Stimulated activated CD4-positive, alpha-beta T cell treated with anti-CD3 and anti-CD28 coated beads, TNF-alpha, amount 100 ng/mL, for 24 hours (primary cell): ENCODE measurements at places on chromosomes 6 and 20.
A peak's percentile ranks its signal among the peaks of the same experiment; 100 is the strongest.

DNA sequence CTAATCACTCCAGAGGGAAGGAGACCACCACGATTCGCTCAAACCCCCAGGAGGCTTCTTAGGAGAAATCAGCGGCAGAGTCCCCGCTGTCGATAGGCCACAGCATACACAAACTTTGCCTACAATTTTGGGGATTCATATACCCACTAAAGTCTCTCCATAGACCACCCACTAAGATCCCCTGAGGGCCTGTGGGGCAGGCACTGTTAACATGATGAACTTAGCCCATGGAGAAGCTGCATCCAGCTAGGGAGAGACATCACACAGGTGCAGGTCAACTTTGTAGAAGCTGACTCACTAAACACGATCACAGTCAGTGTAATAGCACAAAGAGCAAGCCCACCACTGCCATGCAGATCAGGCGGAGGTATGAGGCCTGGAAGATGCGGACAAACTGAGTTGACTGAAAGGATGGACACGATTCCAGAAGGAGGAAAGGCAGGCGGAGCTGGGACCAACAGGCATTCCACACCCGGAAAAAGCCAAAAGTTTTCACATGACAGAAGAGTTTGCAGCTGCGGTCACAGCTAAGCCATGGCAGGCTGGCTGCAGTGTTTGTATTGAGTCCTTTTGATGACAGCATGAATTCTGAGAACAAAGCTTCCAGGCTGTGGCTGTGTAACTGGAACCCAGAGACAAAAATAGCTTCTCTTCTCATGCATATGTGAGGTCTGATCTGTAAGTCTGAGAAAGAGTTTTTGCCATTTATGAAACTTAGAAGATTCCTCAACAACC, 75.7 kb upstream of the QKI start:
- DNase-seq: no peak

- peak; percentile 4 for DNase-seq
Measured at GRCh38 chr20:33897313-33897912, 86.3 kb downstream of the CHMP4B start.

DNA sequence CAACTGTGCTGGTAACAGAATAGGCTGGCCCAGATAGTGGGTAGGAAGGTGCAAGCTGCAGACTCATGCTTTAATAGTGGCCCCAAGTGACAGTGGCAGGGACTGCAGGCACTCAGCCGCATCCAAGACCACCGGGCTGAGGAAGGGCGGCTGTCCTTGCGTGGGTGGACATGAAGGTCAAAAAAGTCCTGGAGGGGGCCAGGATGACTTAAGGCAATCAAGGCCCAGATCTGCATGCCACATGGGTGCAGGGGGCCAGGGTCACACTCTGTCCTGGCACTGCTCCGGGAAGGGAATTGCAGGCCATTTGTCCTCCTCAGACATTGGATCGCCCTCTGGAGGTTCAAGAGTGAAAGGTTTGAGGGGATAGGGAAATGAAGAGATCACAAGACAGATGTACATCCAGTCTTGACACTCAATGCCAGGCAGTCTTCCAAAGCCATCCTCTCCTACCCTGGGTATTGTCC, 10.4 kb upstream of the VNN2 start:
- DNase-seq: peak; percentile 7

- DNase-seq: no peak
Measured at GRCh38 chr6:20349225-20349624, 52.5 kb upstream of the E2F3 start.

GRCh38 chr6:22800451-22800850, 231.1 kb downstream of the HDGFL1 start:
- DNase-seq: no peak

- DNase-seq: peak; percentile 44
Measured at GRCh38 chr6:29005183-29005885, at the start of gene ZNF311. TSS of gene ZNF311 (minus strand) at chr6:29005315. CDS start at chr6:29003954, 1,361 bp downstream.

DNA sequence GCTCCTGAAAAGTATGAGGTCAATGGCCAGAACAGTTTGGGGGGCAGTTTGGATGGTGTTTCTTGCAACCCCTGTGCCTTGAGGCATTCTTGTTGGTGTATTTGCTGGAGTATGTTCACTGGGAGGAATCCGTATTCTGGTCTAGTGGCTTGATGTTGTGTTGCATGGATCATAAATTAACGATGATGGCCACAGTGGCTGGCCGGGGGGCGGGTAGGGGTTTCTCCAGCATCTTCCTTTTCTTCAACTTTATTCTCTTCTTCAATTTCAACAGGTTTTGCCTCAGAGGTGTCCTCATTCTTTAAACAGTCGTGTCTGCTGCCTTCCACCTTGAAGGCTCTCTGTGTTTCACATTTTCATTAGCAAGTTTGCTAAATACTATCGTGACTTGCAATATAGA, 43.0 kb upstream of the THBS2 start:
- DNase-seq: no peak

GRCh38 chr6:161462148-161462547, 188.3 kb upstream of the AGPAT4 start:
- DNase-seq: no peak

- DNase-seq: no peak
Measured at GRCh38 chr6:31737315-31737990, 1.1 kb upstream of the CLIC1 start.

DNA sequence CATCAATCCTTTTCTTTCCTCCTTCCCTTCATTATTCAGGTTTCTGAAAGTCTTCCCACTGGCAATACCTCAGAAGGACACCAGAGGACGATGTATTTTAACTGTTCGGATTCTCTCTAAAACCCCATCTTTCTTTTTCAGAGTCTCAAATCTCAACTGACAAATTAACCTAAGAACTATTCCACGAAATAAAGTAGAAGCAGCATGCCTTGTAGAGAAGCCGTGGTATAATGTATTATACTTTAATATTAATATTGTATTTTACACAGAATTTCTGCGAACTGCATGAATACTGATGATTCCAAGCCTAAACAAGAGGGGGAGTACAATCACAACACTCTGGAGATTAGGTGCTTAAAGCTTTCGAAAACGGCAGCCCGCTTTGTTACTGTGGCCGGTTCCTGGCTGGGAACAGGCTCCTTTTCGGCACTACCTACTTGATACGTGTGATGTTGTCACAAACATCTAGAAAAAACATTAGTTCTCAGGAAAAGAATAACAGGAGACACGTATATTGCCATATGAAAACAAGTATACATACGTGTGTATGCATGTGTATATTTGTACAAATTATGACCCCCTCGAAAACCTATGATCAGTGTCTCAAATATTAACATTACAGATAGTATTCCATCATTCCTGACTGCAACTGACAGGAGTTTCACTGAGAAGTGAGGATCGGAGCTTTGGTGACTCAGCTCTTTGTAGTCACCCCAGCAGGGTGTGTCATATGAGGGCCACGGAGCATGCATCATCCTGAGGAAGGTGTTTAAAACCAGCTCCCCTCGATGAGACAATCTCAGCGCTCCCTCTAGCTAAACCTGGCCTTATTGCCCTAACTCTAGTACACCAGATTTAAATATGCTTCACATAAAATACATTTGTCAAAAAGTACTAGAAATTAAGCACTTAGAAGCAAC, 319.7 kb upstream of the TCF21 start:
- DNase-seq: no peak

DNA sequence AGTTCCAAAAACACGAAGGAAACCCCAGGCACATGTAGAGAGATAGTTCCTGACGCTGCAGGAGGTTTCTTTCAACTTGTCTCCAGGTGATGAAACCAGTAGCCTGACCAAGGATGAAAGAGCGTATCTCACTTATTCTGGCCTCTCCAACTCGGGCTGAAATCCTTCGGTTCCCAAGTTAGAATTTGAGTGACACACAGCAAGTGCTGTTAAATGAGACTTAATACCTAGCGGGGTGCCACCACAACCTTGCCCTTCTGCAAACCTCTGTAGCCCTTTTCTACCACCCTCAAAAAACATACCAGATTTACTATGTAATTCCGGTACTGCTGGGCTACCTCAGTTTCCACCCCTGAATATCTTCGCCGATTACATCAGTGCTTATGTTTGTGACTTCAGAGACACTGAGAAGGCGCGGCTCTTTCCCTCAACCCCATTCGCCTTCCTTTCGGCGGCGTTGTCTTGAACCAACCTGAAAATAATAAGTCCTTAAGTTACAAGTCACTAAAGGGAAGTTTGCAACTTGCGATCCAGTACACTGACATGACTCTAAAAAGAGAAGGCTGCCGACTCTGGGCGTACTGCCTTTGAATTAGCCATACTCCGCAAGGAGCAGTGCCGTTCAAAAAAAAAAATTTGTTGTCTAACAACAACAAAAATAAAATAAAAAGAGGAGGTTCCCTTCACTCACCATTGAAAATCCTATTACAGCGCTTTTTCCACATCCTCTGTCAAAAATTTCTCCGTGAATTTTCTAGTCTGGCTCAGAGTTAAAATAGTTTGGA, 194.9 kb upstream of the ZNF184 start:
- no peak for DNase-seq

DNA sequence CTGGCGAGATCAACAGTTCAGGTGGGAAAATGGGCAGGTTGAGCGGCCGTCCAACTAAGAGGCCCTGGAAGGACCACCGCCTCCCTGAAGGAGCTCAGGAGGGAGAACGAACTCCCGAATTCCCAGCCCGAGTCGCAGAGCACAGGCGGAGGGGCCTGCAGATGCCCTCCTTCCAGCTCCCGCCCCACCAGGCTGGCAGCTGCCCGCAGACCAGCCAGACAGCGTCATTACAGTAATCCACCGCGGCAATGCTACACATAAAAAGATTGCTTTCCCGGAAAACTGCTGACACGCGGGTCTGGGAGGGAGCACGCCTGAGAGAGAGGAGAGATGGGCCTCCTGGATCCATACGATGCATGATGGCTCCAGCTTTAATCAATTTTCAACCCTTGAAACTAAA, 30.5 kb upstream of the SLCO4A1 start:
- DNase-seq: no peak

- DNase-seq: no peak
Measured at GRCh38 chr6:168480481-168480880, 39.5 kb downstream of the SMOC2 start.

GRCh38 chr20:17679941-17680835, 1.9 kb downstream of the RRBP1 start:
- no peak for DNase-seq

DNA sequence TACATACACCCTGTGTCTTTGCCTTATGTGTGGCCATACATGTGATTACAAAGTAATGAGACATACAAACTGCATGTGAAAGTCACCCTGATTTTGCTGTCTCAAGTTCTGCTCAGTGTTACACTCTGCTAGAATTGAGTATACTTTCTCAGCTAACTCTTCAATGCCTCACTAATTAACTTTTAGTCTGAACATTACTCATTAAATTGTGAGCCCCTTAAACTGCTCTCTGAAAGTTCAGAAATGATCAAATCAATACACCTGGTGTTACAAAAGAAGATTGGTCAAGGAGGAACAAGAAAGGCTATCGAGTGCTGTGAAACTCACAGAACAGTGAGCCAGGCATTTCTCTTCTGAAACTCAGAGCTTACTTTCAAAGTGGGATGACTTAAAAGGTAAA, 71.3 kb downstream of the MKKS start:
- no peak for DNase-seq

GRCh38 chr6:82687855-82688254, 324.2 kb downstream of the TPBG start:
- no peak for DNase-seq

DNA sequence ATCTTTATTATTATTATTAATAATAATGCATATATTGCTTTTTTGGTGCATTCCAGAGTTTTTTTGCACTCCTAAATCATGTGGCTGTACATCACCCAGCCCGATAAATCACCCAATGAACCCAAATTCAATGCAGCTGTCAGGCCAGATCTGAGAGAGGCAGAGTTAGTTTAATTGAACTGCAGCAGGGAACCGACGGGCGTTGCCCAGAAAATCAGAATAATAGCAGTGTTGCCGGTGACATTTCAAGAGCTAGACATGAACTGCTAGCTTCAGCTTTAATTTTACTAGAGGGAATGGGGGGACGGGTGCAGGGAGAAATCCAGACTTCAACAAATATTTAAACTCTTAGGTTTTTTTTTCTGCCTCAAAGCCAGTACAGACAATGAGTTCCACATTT, 135.0 kb downstream of the CLIC5 start:
- DNase-seq: no peak

GRCh38 chr6:106106276-106107042, 20.3 kb downstream of the PRDM1 start:
- no peak for DNase-seq

DNA sequence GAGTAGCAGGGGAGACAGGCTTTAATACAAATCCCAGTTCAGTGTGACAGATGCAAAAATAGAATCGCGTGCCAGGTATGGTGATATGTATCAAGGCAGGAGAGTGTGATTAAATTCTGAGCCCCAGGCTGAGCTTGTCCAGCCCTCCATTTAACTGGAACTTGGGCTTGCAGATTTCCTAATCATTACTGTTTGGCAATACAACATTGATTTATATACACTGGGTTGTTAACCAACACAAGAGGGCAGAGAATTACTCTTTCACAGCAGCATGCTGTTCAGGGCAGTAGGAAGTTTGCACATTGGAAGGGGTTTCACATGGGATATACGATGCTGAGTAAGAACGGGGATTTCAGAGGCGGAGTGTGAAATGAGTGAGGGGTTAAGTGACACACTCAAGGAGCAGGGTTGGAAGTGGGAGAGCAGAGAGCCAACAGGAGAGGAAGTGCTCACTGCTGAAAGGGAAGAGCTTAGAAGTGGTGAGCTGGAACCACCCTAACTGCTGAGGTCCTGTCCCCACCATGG, 70.8 kb upstream of the ATXN1 start:
- DNase-seq: no peak

- no peak for DNase-seq
Measured at GRCh38 chr6:2949121-2949520, 22.2 kb downstream of the SERPINB6 start.

DNA sequence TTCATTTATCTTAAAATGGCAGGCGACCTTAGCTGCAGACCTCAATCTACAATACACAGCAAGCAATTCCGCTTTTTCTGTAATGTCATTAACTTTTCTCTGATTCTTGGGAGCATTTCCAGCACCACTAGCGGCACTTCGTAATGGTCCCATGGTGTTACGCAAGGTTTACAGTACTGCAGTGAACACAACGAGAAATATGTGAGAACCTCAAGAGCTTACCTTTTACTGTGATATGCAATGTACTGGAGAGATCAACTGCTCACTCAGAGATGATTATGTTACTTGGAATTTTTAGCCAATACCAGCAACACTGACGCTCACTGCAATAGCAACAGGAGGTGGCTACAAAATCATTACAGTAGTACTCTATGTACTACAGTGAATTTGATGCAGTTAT, 2.8 kb upstream of the CEP43 start:
- DNase-seq: no peak
